SJSA1 (cell line): ENCODE measurements at places on chromosomes 1 and 21. TPM values are rescaled to one million over a fixed set of nuclear protein-coding genes. Genes with fewer than 3 reads are reported as not detected.

DNA sequence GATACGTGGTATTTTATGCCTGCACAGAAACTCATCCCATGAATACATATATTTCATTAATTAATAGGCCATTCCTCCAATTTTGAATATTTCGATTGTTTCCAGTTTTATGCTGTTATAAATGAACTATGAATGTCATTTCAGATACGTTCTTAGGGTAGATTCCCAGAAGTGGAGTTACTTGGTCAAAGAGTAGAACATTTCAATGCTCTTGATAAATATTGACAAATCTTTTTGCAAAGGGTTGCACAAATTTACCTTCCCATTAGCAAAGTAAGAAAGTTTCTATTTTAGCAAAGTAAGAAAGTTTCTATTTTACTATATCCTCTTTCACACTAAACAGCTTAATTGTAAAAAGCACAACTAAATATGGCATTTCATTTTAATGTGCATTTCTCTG, 48.9 kb downstream of the KCNT2 start:
- H3K36me3 ChIP-seq = no peaks in the 10 kb centered on the region
- no peak overlapping the region for H3K27ac ChIP-seq
- no peaks in the 10 kb centered on the region for H3K27me3 ChIP-seq
- DNase-seq = no peak
- no peaks in the 10 kb centered on the region for H3K4me1 ChIP-seq
- no peak overlapping the region for H3K4me3 ChIP-seq

DNA sequence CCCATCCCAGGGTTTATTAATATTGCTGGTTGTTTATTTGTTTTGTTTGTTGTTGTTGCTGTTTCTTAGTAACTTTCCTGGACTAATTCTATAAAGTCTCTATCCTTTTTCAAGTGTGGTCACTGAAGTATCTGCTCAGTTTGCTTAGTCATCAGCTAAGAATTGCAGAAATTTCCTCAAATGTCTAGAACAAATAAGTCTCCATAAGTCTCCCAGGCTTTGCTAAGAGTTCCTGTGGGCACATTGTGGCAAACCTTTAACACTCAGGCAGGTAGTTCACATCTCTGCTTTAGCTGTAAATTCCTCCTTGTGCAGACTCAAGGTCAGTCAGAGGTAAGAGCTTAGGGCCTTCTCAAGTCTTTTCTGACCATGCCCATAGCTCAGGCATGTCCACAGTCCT, 38.9 kb upstream of the C1orf185 start:
- H3K36me3 ChIP-seq = peaks cover 7% of the 10 kb centered on the region; the same call in 1 of the 2 replicates
- peak; percentile 92 for DNase-seq
- H3K27ac ChIP-seq = peak overlapping the region; percentile 92
- no peaks in the 10 kb centered on the region for H3K27me3 ChIP-seq
- H3K4me3 ChIP-seq = no peak overlapping the region

DNA sequence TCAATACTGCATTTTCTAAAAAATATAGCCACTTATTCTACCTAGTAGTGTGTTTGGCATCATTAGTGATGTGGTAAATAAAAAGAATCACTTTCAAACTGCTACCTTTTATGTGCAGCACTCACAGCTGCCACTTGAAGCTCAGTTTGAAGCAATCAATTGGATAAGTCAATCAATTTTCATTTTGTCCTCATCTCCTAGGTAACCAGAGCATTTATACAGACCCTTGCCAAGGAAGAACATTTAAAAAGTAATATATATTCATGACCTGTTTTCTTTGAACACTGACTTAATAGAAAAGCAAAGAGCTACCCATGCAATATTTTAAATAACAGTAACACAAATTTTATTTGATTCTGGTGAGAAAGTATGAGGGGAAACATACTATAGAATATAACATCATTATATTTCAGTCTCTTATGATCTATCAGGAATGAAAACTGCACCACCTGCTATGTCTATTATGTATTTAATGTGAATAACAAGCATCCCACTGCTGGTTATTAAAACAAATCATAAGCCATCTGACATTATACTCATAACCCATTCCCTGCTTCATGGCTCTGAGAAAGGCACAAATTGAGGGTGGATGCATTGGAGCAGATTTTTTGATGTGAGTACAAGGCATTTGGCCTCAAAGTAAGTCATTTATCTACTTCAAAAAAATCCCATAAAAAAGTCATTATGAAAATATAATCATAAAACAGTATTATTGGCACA, 168.4 kb upstream of the C21orf91 start:
- no peaks in the 10 kb centered on the region for H3K36me3 ChIP-seq
- DNase-seq = no peak
- H3K4me3 ChIP-seq = no peak overlapping the region

GRCh38 chr1:112698366-112699310, 8.3 kb downstream of the RHOC start:
- DNase-seq = no peak
- no peak overlapping the region for H3K27ac ChIP-seq
- H3K4me3 ChIP-seq = no peak overlapping the region

DNA sequence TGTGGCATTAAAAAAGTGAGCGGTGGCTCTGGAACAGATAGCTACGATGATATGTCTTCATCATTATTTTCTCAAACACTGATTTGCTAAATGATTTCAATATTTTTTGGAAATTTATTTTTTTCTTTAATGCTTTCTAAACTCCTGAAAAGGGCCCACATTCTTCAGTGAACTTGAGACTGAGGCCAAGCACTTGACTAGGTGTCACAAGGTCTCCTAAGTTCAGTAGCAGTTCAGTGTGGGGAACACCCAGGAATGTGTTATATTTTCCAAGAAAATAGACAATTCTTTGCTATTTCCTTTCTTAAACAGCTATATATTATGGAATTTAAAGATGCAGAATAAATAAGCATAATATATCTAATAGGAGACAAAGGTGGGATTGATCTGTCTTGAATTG, 850.9 kb downstream of the USP25 start:
- no peak overlapping the region for H3K4me3 ChIP-seq
- H3K4me1 ChIP-seq = peaks cover 11% of the 10 kb centered on the region
- no peaks in the 10 kb centered on the region for H3K36me3 ChIP-seq
- H3K27ac ChIP-seq = no peak overlapping the region
- DNase-seq = no peak
- H3K27me3 ChIP-seq = no peaks in the 10 kb centered on the region

DNA sequence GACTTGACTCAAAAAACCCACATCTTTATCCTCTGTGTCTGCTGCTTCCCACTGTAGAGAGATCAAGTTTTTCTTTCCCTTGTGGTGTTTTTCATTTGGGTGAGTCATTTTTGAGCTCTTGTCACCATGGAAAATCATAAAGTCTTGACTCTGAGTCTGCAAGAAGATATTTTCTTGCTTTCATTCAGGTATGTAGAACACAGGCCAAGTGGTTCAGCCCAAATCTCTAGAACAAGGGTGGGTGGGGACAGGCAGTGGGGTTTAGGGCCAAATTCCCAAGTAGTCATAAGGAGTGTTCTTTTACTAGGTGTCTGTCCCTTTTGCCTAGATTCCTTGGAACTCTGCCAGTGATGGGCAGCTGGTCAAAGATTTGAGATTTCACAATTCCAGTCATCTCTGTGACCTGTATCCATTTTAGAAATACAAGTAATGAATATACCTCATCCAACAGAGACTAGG, 21.5 kb upstream of the ARHGAP29 start:
- no peaks in the 10 kb centered on the region for H3K36me3 ChIP-seq
- H3K4me1 ChIP-seq = peaks cover 33% of the 10 kb centered on the region
- no peak overlapping the region for H3K4me3 ChIP-seq
- H3K27me3 ChIP-seq = no peaks in the 10 kb centered on the region

DNA sequence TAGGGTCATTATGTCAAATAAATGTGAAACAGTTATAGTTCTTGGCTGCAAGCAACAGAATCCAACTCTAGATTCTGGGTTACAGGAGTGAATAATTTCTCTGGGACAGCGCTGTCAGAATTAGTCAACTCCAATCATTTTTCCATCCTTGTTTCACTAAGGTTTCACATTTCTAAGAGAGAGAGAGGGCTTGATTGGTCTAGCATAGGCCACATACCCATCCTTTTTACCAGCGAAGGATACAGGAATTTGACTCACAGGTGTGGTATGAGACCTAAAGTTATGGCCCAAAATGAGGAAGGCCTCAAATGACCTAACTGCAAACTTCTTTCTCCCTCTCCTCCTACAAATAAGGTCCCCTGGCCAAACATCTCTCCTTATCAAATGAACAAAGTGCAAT, 25.5 kb upstream of the RGS8 start:
- no peak overlapping the region for H3K4me3 ChIP-seq
- no peaks in the 10 kb centered on the region for H3K4me1 ChIP-seq
- no peak overlapping the region for H3K27ac ChIP-seq
- H3K27me3 ChIP-seq = no peaks in the 10 kb centered on the region
- no peak for DNase-seq

DNA sequence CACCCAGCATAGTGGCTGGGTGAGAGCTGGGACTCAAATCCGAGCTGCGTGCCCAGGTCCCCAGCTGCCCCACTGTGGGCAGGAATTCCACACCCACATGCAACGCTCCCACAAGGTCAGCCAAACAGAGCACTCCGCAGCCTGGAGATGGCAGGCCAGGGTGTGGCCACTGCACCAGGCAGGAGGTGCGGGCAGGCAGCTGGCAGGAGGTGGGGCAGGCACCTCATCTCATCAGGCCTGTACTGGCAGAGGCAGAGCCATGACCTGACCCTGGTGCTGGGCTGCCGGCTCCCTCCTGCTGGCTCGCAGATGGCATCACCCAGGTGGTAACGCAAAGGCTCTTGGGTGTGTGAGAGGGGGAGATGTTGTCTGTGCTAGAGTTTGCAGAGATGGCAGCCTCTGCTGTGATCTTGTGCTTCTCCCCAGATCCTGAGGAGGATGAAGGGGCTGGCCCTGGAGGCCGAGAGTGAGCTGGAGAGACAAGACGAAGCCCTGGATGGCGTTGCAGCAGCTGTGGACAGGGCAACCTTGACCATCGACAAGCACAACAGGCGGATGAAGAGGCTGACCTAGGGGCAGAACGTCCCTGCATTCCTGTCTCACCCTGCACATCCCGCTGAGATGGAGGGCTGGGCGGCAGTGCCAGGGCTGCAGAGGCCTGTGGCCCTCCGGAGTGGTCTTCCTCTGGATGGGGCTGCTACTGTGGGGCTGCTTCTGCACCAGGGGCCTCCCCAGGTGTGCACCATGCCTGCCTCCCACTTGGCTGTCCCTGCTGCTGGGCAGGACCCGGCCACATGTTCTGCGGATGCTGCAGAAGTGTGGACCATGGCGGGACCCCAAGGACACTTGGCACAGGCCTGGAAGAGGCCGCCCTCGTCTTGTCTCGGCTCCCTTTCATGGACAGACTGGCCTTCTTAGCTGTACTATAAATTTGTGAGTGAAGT, 35.1 kb upstream of the PRSS38 start:
- H3K27me3 ChIP-seq = no peaks in the 10 kb centered on the region
- H3K36me3 ChIP-seq = peaks cover 27% of the 10 kb centered on the region
- peaks cover 34% of the 10 kb centered on the region for H3K4me1 ChIP-seq
- no peak overlapping the region for H3K4me3 ChIP-seq
- DNase-seq = peak; percentile 31

GRCh38 chr1:39954324-39954869, 548 bp upstream of the MFSD2A start:
- no peak for DNase-seq
- H3K36me3 ChIP-seq = peaks cover 14% of the 10 kb centered on the region
- H3K27ac ChIP-seq = no peak overlapping the region
- H3K4me3 ChIP-seq = peak overlapping the region; percentile 53

GRCh38 chr1:241762713-241763339, 85.2 kb upstream of the EXO1 start:
- H3K4me3 ChIP-seq = no peak overlapping the region
- no peaks in the 10 kb centered on the region for H3K4me1 ChIP-seq
- H3K36me3 ChIP-seq = no peaks in the 10 kb centered on the region
- no peak overlapping the region for H3K27ac ChIP-seq
- no peak for DNase-seq
- H3K27me3 ChIP-seq = no peaks in the 10 kb centered on the region

DNA sequence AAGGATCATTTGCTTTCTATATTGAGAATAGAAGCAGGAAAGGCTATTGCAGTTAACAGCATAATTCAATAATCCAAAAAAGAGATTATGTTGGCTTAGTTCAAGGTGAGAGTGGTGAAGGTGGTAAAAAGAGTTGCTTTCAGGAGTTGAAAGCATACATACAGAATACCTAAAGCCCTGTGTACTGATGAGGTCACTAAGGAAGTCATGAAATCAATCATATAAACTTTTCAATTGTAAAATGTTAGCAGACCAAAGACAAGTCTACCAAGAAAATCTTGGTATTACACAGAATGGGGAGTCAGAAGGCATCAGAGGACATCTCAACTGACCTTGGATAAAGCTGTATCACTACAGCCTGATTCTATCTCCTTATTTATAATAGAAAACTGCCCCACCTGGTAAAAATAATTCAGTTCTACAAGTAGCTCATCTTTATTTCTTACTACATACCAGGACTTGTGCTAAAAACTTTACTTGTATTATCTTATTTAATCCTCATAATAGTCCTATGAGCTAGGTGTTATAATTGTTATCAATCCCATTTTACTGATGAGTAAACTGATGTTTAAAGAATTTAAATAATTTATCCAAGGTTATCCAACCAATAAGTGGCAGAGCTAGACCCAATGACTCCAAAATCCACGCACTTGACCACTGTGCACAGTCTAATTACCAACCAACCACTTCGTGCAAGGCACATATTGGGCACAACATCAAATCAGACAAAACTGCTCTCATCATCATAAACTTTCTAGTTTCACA, 40.9 kb downstream of the TUT4 start:
- no peaks in the 10 kb centered on the region for H3K4me1 ChIP-seq
- H3K27ac ChIP-seq = no peak overlapping the region
- no peak overlapping the region for H3K4me3 ChIP-seq

GRCh38 chr1:64631346-64632034, 113.4 kb upstream of the RAVER2 start:
- no peak for DNase-seq
- no peak overlapping the region for H3K4me3 ChIP-seq
- H3K36me3 ChIP-seq = no peaks in the 10 kb centered on the region
- H3K27ac ChIP-seq = no peak overlapping the region
- no peaks in the 10 kb centered on the region for H3K4me1 ChIP-seq

GRCh38 chr1:235999259-235999925, 65.5 kb downstream of the NID1 start:
- H3K27ac ChIP-seq = peak overlapping the region; percentile 64
- H3K4me1 ChIP-seq = peaks cover 26% of the 10 kb centered on the region
- H3K36me3 ChIP-seq = no peaks in the 10 kb centered on the region; the same call in 1 of the 2 replicates
- no peaks in the 10 kb centered on the region for H3K27me3 ChIP-seq
- DNase-seq = peak; percentile 56

GRCh38 chr1:22619252-22619651, 17.2 kb upstream of the C1QA start:
- H3K4me3 ChIP-seq = no peak overlapping the region
- H3K27ac ChIP-seq = no peak overlapping the region
- H3K27me3 ChIP-seq = peaks cover 84% of the 10 kb centered on the region
- no peaks in the 10 kb centered on the region for H3K36me3 ChIP-seq
- no peak for DNase-seq
- no peaks in the 10 kb centered on the region for H3K4me1 ChIP-seq

The SEC16B gene
- total RNA-seq = 0.13 and 0.82 TPM in 2 replicates

The LCA5L gene
- 1.0 TPM in 1 of 2 replicates, not detected in the other for total RNA-seq

The B3GALT5 gene
- 0.76 and 1.2 TPM in 2 replicates for total RNA-seq

The ABCA4 gene
- 0.11 TPM in 1 of 2 replicates, not detected in the other for total RNA-seq
